T1000 (cell line): ENCODE measurements at places on chromosomes 16 and 17.
A peak's percentile ranks its signal among the peaks of the same experiment; 100 is the strongest.

- peak; percentile 35 for DNase-seq
Measured at GRCh38 chr17:65438708-65439294, 122.6 kb downstream of the AXIN2 start.

GRCh38 chr17:66494023-66494803, 191.8 kb downstream of the PRKCA start:
- peak; percentile 50 for DNase-seq

GRCh38 chr17:56739376-56739775, 94.3 kb downstream of the C17orf67 start:
- no peak for DNase-seq

DNA sequence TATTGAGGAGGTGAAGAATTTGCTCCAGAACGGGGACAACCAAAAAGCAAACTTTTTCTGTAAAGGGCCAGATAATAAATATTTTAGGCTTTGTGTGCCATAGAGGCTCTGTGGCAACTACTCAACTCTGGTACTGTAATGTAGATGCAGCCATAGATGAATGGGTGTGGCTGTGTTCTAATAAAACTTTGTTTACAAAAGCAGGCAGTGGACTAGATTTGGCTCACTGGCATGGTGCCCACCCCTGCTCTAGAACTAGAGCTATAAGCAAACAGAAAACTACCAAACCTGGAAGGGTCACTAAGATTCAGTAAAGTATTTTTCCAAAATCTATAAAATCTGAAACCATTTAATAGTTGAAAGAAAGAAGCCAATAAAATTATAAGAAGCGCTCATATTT, 24.6 kb upstream of the SMURF2 start:
- DNase-seq: no peak
